NCI-H1930 (cell line): ENCODE measurements at places on chromosomes 11 and 22.

DNA sequence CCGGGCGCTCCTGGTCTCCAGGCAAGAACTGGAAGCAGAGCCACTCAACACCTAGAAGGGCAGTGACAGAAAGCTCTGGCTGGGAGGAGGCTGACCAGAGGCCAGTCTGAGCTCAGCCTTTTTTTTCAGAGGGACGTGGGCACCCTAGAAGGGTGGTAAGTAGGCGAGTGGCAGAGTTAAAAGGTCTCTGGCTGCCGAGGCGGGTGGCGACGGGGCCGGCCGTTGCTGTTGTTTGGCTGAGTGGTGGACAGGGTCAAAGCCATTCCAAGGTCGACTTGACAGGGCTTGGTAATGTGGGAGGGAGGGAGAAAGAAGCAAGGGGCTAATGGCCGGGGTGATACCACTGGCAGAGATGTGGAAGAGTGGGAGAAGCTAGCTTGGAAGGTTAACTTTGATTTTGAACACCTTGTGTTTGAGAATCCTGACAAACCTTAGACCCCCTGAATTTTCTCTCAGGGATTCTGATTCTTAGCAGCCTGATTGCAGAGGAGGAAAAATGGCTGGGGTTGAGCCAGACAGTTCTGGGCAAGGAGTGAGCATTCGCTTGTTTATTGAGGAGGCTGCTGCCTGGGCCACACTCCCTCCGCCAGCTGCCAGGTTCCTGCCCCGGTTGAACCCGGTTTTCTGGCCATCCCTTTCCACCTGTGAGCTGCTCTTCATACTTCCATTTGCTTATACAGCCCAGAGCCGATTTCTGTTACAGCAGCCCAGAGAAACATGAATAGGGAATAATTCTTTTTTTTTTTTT lies 868 bp upstream of the SYCE3 start:
- DNase-seq: no peak

DNA sequence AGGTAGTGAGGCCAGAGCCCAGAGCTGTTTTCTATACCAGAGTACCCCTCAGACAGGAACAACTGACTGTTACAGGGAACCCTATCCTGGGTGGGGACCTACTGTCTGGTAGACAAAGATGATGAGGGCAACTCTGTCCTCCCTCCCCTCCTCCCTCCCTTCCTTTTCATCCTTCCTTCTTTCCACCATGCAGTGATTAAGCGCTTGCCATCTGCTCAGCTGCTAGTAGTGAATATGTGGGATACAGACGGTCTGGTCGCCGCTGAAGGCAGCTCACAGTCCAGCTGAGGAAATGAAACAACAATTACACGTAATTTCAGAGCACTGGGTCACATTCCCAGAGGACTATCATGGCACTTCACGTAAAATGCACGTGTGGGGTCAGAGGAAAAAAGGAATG lies 597.1 kb downstream of the BUD13 start:
- no peak for DNase-seq

DNA sequence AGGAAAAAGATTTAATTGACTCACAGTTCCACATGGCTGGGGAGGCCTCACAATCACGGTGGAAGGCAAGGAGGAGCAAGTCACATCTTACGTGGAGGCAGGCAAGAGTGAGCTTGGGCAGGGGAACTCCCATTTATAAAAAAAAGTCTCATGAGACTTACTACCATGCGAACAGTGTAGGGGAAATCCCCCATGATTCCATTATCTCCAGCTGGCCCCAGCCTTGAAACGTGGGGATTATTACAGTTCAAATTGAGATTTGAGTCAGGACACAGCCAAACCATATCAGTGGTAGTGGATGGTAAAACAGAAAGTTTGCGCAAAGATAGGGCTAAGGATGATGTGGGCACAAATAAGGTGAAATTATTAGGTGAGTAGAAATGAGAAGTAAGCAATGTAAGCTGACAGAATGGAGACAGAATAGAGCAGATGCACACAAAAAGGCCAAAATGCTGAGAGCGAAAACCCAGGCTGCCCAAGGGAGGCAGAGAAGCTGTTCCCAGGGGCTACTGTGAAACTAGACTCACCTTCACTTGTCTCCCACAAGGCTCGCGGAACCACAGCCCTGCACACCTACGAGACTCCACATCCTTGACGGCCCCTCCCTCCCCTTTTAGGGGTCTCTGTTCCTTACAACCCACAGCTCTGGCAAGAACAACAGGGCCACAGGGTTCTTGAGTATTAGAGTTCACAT lies 377.6 kb downstream of the CADM1 start:
- DNase-seq: no peak

- no peak for DNase-seq
Observed at GRCh38 chr11:117950301-117950700, 21.1 kb upstream of the TMPRSS13 start.
